Posterior vena cava (tissue), 2 donors: ENCODE measurements at places on chromosomes 1 and 21. TPM values are rescaled to one million over a fixed set of nuclear protein-coding genes. Genes with fewer than 3 reads are reported as not detected.
A peak's percentile ranks its signal among the peaks of the same experiment; 100 is the strongest.

Gene FLVCR1
- total RNA-seq = 5.9 TPM

DNA sequence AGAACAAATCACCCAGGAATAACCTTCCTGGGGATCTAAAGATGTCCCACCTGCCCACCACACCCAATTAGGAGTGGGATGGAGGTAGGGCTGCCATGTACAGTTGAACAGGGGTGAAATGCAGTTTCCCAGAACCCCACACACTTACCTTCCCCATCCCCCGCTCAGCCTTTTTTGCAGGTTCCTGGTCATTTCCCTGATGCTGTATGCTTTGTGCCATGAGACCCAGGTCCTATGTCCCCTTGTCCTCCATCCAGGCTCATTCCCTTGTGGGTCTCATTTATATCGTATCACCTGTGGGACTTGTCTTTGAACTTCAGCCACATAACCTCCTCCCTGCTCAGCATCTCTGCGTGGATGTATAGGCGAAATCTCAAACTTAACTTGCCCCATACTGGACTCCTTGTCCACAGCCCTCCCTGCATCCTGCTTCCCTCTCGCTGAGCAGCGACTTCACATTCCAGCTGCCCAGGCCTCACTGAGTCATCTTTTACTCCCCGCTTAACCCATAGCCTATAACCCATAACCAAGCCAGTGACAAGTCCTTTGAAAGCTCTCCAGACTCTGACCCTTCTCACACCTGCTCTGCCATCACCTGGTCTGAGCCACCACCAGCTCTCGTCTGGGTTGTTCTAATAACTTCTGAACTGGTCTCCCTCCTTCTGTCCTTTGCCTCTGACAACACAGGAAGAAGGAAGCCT is 4.7 kb downstream of the LDLRAD2 start:
- DNase-seq = no peak

GRCh38 chr1:119141660-119142059 is 1.2 kb upstream of the WARS2 start:
- DNase-seq = no peak

GRCh38 chr1:240912821-240913220 is 300.9 kb upstream of the GREM2 start:
- DNase-seq = no peak

DNA sequence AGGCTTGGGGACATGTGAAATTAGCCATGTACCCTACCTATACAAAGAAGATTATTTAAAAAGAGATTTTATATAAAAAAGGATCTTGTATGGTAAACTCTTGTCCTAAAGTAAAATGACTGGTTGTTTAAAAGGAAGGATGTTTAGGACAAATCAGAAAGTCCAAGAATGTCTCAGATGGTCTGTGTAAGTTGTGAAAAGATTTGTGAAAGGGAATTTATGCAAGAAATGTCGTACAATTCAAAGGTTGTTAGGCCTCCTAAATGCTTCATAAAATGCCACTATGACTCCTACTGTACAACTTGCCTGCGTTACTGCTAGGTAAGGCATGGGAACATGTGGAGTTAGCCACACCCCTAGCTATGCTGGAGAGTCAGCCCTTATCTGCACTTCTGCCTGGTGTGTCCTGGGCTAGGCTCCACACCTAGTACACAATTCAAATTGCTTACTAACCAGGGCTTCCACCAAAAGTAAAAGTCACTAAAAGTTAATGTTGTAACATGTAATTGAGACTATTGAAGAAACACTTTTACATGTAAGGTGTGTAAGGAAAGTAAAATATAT is 19.7 kb downstream of the PRDX6 start:
- DNase-seq = no peak

DNA sequence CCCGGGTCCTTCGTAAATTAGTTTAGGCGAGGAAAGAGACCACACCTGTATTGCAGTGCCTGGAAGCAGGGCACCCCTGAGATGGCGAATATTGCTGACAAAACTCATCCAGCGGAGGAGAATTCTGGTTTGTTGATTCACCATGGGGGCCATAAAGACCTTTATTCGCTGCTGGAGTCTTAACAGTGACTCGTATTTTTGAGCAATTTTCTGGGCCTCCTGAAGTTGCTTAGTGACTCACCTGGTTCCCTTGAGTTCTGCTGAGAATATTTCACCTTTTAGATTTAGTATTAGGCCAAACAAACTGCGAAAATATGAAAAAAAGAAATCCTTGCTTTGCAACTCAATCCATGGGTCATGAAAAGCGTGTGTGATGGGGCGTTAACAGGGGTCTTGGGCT is 20.6 kb upstream of the H6PD start:
- no peak for DNase-seq

DNA sequence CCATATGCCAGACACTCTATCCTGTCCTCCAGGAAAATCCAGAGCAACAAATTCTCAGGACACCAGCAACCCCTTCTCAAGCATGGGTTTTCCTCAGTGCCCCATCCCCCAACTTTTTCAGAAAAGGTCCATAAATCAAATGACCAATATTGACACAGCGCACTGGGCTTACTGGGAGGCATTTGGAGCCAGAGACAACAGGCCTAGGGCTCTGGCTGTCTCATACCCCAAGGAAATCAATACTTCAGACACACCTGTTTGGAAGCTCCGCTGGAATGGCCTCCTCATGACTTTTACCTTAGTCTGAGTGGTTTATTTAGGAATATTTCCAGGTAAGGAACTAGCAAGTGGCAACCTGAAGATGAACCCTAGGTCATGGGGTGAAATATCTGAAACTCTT is 66.9 kb upstream of the TNR start:
- no peak for DNase-seq

DNA sequence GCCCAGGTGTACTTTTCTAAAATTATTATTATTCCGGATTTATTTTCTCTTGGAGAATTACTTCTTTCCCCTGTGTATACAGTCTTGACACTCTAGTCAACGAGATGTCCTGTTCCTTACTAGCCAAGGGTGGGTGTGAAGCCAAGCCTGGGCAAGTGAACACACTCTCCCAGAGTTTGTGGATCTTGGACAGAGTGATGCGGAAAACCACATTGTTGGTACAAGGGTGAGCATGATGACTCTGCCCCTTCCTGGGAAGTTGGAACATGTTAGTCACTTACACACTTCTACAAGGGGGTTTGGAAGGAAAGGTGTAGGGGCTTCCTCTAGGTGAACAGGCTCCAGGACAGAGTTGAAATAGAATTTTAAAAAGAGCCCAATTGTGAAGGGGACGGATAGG is 20.0 kb upstream of the RD3 start:
- DNase-seq = no peak

- DNase-seq = no peak
Observed at GRCh38 chr21:26587736-26588201, 14.7 kb upstream of the CYYR1 start.

GRCh38 chr1:2492091-2492490 is 16.0 kb downstream of the PLCH2 start:
- no peak for DNase-seq

DNA sequence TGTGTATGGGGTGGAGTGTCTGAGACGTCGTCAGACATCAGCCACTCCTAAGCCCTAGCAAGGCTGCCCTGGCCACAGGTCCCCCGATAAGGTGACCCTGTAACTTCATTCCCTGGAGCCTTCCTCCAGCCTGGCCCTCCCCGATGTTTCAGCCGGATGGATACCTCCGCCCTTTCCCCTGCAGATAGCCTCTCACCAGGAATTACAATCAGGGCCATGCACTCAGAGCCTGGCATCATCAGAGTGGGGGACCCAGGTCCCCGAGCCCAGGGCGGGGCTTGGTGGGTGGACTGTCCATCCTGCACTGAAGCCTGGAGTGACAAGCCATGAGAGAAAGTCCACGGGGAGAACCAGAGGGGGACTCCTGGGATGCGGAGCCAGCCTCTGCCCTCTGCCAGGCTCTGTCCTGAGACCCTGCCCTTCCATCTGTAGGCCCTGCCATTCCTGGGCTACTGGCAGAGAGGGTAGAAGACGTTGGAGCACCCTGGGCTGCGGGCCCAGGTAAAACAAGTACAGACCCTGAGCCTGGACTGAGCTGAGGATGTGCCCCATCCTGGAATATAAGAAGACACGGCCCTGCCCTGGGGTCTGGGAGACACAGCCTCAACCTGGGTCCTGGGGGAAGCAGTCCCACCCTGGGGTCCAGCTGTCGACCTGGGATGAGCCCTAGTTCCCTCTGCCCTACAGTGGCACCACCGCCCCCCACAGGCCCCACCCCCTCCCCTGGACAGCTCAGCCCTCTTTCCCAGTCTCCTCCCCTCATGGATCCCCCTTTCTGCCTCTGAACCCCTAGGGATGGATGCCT is 16.8 kb upstream of the ARF1 start:
- DNase-seq = peak; percentile 68

- DNase-seq = no peak
Observed at GRCh38 chr1:180525715-180526039, 23.3 kb upstream of the ACBD6 start.

Gene RAD54L
- total RNA-seq = 0.67 TPM

- no peak for DNase-seq
Observed at GRCh38 chr1:23159963-23160877, 8.4 kb downstream of the LUZP1 start.

DNA sequence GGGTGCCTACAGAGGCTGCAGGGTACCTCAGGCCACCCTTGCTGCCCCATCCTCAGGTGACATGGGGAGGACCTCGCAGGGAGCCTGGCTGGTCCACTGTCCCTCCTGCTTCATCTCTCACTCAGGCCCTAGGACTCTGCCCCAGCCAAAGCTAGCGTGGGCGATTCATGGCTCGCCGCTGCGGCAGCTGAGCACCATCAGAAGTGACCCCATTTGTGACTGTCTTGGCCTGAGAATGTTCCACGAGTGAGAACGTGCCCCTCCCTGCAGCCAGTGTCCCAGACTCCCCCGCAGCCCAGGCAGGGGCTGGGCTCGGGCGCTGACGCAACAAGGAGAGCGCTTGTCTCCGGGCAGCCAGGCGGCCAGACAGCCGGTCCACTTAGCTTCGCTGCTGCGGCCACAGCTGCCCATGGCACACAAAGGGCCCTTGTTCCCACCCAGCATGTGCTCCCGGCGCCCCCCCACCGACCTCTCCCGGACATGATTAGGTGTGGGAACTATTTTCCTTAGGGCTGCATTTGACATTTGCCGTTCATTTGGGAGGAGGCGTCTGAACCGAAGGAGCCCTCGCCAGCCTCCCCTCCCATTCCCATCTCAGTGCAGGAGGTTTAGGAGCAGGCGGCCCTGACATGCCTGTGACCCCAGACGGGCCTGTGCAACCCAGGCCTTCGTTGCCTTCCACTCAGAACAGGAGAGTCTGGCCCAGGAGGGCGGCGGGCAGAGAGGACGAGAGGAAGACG is 19.3 kb upstream of the POFUT2 start:
- peak; percentile 94 for DNase-seq

DNA sequence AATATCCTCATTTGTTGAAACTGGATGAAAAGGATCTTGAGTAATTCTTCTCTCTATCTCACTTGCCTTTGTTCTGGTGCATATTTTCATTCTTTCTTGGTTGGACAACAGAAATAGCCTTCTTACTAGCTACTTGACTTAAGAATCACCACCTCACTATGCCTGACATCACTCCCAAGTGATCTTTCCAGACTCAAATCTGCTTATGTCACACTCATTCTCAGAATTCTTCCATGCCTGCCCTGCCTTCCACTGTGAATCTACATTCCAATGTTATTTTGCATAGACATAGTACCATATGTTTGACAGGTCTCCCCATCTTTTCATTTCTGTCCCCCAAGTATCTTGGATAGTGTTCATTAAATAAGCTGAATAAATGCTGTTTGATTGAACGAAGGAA is 78.5 kb upstream of the DPYD start:
- no peak for DNase-seq

Gene AGBL4
- not detected for total RNA-seq

Gene B3GALT2
- 0.76 TPM for total RNA-seq

DNA sequence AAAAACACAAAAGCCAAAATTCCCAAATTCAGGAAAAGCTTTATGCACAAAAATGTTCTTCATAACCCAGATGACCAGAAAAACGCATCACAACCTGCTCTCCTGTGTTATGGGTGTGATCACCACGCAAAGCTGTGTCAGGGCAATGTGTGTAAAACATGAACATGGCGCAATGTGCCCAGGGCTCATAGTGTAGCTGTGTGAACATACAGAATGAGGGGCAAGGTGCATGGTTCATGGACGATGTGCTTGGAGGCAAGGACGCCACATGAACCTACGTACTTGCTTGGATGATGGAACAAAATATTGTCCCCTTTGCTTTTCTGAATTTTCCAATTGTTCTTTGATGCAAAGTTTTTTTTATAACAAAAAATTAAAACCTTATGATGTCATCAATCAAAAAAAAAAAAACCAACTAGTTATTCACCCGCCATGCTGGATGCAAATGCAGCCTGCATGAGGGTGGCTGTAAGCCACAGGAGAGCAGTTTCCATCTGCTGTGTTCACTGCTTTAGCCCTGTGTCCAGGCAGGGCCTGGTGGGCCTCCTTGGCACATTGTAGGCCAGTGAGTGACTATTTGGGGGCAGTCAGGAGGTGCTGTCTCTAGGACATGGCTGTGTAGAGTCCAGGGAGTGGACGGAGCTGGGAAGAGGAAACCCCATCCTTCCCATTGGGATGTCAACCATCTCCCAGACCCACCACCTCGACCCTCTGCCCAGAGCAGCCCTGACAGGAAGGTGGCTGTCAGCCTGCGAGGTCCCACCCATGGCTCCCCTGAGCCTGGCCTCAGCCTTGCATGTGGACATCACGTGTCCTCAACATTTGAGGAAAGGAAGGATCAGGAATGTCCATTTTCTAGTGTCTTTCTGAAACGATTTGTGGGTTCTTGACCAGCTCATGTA is 13.6 kb downstream of the KRTAP10-1 start:
- DNase-seq = peak; percentile 69
